ENCODE measurements at places on chromosomes 4 and X.
A peak's percentile ranks its signal among the peaks of the same experiment; 100 is the strongest.

DNA sequence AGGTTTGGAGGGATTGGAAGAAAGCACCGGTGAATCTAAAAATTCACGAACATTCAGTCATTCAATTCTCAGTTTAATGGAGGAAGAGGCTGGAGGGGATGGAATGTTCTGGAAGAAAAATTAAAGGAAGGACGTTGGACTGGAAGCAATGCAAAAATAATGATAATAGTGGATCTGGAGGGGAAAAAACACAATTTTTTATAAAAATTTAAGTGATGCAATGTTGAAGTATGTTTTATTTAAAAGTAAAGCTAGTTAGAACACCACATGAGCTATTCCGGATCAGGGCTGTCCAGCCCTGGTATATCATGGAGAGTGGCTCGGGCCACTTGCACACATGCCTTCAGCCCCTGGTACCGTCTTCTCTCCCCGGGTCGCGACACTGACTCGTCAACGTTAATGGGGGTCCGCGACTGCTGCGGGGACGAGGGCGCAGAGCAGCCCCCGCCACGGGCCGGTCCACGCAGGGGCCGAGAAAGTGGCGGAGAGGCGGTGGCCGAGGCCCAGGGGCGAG lies 204.6 kb downstream of the TENM3 start:
- peak; percentile 33 for ATAC-seq

GRCh38 chr4:20195071-20195885 lies 56.4 kb upstream of the SLIT2 start:
- peak; percentile 86 for ATAC-seq

GRCh38 chr4:10283761-10284160 lies 167.2 kb upstream of the WDR1 start:
- ATAC-seq, result no peak

DNA sequence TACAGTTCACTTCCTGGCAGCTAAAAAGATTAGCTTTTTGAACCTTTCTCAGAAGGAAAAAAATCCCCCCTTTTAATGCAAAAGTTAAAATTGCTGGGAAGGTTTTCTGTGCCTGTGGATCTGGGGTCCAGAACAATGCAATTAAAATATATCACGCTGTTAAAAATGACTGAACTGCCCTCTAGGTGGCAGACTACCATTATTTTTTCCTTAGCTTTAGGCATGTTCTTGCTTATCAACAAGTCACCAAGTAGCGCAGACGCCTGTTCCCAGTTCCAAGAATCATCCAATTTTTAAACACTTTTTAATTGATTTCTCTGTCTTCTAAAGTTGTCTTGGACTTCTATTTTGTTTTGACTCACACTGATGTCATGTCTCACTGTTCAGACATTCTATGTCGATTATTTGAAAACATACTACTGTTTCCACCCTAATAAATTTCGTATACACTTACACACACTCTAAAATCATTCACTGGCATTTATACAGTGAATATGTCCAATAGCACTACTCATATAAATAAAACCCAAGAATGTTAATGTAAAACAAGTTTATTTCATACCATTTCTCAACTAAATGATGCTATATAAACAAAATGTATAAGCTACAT lies 661.6 kb downstream of the RAPGEF2 start:
- ATAC-seq, result peak; percentile 52

- ATAC-seq, result peak; percentile 98
Measured at GRCh38 chrX:15686818-15687685, 22.4 kb upstream of the CLTRN start.

GRCh38 chr4:110055158-110055768 lies 142.6 kb downstream of the EGF start:
- ATAC-seq, result peak; percentile 48

GRCh38 chrX:49910344-49910743 lies 12.1 kb upstream of the CLCN5 start:
- no peak for ATAC-seq

GRCh38 chrX:47168495-47169073 lies 23.6 kb downstream of the RBM10 start:
- no peak for ATAC-seq

GRCh38 chr4:157226035-157226434 lies 5.5 kb downstream of the GRIA2 start:
- ATAC-seq, result no peak

DNA sequence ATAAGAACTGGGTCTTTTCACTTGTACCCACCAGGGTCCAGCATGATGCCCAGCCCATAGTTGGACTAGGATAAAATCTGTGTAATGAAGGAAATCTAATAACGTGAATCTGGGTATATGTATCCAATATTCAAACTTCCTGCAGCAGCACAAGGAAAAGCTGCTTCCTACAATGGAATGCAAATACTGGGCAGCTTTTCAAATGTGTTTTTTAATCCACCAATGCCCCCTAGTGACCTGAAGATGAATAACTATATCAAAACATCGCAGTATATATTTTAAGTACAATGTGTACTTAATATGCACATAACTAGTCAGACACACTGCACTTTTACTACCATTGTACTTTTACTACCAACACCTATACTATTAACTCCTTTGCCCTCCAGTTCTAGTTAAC lies 5.3 kb downstream of the APOO start:
- ATAC-seq, result peak; percentile 73

GRCh38 chrX:39293203-39293602 lies 491.9 kb downstream of the MID1IP1 start:
- no peak for ATAC-seq

- no peak for ATAC-seq
Measured at GRCh38 chrX:10071451-10072144, 85.2 kb upstream of the CLCN4 start.

GRCh38 chrX:41923978-41924683 lies 777 bp upstream of the CASK start:
- peak; percentile 57 for ATAC-seq

DNA sequence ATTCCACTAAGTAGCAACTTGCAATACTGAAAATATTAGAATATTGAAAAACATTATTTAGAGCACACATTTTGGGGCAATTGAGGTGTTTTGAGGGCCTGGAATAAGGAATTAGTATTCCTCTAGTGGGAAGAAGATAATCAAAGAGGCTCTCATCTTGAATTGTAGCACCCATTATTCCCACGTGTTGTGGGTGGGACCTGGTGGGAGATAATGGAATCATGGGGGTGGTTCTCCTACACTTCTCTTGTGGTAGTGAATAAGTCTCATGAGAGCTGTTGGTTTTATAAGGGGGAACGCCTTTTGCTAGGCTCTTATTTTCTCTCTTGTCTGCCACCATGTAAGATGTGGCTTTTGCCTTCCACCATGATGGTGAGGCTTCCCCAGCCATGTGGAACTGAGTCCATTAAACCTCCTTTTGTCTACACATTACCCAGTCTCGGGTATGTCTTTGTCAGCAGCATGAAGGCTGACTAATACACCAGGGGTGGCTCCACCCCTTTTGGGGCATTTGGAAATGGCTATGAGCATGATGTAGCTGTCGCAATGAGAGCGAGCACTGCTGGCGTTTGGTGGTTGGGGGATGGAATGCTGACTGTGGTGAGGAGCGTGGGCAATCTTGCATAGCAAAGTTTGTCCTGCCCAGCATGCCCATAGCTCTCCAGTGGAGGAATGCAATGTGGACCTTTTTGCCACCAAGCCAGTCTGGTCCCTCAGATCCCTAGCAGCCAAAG lies 308.2 kb downstream of the FRMPD4 start:
- no peak for ATAC-seq

- no peak for ATAC-seq
Measured at GRCh38 chrX:153844509-153845082, 14.3 kb upstream of the PDZD4 start.
